Stimulated activated CD4-positive, alpha-beta T cell treated with anti-CD3 and anti-CD28 coated beads, Interleukin-1b, Interleukin-23, amount 100 ng/mL, for 48 hours (primary cell): ENCODE measurements at places on chromosomes 2 and 18.
A peak's percentile ranks its signal among the peaks of the same experiment; 100 is the strongest.

GRCh38 chr2:127651971-127652550 lies 6.1 kb downstream of the GPR17 start:
- DNase-seq: no peak

DNA sequence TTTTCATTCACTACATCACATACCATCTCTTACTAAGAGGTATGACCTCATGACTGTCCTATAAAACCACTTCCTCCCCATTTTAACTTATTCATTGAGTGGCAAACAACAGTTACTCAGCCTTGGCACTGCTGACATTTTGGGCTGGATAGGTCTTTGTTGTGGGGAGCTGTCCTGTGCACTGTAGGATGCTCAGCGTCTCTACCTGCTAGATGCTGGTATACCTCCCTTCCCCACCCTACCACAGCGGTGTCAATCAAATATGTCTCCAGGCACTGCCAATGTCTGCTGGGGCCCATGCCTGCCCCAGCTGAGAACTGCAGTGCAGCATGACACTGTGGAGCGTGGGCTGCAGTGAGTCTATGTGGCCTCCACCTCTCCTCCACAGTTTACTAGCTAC lies 76.3 kb upstream of the MGAT4A start:
- peak; percentile 22 for DNase-seq

- DNase-seq: no peak
Observed at GRCh38 chr18:27411911-27412310, 226.8 kb upstream of the CHST9 start.

GRCh38 chr2:98763209-98763951 lies 32.4 kb upstream of the MGAT4A start:
- no peak for DNase-seq
